NCI-H2029 (cell line): ENCODE measurements at places on chromosomes 7 and 10.

DNA sequence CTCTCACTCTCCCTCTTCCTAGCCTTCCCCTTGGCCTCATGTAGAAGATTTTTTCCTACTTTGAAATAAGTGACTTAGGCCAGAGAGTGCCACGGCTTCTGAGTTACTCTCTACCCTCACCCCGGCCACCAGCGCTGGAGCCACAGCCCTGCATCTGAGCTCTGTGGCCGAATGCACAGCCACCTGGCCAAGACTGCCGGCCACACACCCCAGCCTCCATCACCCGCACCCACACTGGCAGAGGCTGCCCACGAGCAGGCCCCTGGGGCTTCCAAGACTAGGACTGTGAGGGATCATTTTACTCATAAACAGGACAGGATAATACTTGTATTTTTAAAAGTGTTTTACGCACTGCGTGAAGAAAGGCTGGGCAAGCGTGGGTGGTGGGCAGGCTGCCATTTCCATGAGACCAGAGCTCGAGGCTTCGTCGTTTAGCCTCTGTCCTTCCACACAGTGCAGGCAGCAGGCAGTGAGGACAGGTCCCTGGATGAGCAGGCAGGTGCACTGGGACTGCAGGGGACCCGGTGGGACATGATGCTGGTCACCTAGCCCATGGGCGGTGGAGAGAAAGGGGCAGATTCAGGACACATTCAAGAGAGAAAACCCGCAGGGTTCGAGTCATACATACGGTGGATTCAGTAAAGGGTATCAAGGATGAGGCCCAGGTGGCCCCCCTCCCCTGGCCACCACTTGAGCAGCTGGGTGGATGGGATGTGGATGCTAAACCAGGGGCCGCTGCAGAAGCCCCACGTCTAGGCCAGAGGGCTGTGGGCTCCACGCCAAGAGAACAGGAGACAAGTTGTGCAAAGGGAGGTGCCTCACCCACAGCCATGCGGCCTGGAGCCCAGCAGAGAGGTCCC is 35.5 kb upstream of the RNF32 start:
- DNase-seq, result no peak

DNA sequence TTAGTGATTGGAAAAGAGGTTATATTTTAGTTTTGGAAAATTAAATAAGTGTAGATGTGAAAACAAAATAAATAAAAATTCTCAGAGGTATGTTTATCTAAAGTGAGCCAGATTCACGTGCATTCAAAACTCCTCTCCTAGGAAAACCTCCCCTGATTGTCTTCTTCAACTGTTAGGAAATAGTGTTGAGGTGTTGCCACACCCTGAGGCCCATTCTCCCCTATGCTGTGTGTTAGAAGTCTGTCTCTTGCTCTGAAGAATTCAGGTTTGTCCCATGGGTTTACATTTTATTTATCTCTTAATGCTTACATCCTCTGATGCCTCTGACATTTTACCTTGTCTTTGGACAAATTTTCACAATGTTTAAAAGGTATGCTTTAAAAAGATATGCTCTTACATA is 40.3 kb downstream of the PTPRE start:
- DNase-seq, result no peak

DNA sequence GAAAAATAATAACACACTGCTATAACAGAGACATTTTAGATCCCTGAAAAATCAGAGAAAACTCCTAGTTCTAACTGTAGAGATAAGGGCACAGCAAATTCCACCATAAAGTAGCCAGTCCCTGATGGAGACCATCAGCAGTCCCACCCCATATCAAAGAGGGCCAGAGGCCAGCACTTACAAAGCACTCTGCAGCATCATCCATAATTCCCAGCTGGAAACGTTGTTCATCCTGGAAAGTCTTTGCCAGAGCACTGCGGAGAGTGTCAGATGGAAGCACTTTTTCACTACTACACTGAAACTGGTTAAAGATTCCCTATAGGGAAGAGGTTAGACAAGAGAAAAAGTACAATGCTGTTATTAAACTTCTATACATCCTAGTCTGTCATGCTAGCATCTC is 45.8 kb downstream of the USP54 start:
- no peak for DNase-seq

- no peak for DNase-seq
Measured at GRCh38 chr7:152411389-152411788, 24.4 kb downstream of the KMT2C start.

DNA sequence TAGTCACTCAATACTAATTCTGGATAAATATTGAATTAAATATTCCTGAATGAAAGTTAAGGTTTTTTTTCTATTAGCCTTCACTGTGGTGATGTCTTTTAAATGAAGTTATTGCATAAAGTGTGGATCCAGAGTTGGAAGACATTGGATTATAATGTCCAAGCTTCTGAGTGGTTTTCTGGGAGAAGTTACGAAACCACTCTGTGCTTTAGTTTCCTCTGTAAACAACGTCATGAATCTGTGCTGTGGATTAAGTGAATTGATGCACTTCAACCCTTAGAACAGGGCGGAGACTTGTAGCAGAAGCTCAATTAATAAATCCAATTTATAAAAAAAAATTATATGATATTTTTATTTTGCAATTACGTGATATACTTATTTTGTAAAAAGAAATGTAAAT is 271.7 kb downstream of the BICC1 start:
- DNase-seq, result no peak

DNA sequence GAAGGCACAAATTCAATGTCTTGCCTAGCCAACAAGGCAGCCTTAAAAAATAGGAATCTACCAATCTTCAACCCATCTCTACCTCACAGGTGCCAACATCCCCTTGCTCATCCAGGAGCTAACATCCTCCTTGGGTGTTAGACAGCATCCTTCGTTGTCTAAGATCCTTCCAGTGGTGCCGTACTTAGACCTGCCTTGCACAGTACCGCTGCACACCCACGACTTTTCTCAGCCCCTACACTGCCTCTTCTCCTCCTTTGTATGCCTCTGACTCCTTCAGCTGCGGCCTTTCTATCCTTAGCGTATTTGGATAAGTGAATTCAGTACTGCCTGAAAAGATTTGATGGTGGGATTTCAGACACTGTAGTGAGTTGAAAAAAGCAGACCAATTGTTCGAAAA is 15.9 kb upstream of the PRTFDC1 start:
- no peak for DNase-seq

- DNase-seq, result no peak
Measured at GRCh38 chr10:60645980-60646379, 132.3 kb upstream of the CDK1 start.

DNA sequence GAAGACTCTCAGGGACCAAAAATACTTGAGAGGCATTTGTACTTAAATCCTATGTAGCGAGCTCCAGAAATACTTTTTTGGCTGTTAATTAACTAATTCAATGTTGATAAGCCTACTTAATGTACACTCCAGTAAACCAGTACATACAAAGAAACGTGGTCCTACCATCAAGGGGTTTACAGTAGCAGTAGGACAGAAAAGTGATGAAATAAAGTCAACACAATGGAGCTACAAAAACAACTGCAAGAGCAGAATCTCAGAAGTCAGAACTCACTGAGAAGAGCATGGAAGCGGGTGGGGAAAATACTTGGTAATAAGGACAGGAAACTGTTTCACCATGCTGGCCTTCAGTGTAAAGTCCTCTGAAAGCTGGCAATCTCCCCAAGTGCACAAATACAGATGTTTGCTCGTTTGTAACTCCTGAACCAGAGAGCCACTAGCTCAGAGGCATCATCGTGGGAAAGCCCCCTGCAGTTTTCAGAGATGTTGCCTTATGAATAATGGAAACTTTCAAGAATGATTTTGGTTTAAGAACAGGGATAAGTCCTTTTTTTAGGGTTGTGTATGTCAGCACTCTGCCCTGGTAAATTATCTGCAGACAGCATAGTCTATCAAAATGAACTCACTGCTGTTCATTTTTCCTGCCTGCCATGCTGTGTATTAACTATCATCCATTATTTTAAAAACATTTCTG is 233.2 kb downstream of the SORCS1 start:
- no peak for DNase-seq
